NCI-H1436 treated with DMSO at 0.1 percent for 48 hours (cell line): ENCODE measurements at places on chromosomes 16 and 17.

- DNase-seq, result no peak
These were observed 262.7 kb upstream of the KCNJ16 start for GRCh38 chr17:69812240-69812837.

DNA sequence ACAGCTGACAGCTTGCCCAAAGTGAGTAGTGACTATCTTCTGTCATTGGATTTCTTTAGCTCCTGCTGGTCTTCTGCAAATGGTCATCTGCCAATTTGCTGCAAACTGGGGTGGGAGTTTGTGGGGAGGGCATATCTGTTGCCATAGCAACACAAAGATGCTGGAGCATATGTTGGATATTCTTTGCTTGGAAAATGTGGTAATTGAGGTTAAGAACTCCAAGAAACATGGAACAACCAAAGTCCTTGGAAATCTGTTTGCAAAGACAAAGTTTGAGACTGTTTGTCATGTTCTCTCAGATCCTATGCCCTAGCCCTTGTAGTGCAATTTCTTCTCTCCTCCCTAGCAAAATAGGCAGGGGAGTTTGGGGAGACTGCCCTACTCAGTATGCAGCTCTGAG lies 155.3 kb downstream of the PRKCB start:
- DNase-seq, result no peak

- no peak for DNase-seq
These were observed 45.9 kb downstream of the CDH13 start for GRCh38 chr16:82672676-82673075.

- no peak for DNase-seq
These were observed 5.4 kb downstream of the C17orf99 start for GRCh38 chr17:78151514-78152008.

DNA sequence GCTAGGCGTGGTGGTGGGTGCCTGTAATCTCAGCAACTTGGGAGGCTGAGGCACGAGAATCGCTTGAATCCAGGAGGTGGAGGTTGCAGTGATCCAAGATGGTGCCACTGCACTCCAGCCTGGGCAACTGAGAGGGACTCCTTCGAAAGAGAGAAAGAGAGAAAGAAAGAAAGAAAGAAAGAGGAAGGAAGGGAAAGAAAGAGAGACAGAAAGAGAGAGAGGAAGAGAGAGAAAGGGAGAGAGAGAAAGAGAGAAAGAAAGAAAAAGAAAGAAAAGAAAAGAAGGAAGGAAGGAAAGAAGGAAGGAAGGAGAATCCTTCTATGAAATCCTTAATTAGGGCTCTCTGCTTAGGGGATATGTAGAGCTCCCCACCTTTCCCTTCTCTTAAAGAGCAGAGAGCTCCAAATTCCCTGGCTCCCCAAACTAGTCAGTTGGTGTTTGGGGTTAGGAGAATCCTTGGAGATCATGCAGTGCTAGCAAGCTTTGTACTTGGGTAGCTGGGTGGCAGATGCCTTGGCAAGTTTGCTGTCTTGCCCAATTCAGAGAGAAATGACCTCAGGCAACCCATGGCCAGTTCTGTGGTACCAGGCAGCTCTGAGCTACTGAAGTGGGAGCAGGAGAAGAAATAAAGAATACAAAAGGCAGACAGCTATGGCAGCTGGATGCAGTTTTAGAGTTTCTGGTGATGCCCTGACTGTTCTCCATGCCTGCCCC lies 8.9 kb upstream of the HOXB13 start:
- DNase-seq, result no peak

DNA sequence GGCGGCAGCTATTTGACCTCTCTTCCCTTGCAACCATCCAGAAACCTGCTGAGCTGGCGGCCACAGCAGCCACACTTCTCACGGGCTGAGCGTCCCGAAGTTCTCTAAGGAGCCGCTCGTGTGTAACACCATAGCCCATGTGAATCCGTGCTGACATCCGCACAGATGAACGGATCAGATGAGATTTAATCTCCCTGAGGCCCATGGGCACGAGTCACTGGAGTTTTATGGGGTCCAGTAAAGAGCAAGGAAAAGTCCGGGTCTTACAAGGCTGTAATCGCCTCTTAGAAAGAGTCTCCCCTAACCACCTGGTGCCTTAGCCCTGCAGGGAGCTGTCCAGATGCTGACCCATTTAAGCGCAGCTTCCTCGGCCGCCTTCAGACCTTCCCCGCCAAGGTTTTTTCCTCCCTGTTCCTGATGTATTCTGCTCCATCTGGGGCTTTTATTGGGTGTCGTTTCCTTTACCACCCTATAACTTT lies 5.5 kb upstream of the CACNG5 start:
- no peak for DNase-seq

DNA sequence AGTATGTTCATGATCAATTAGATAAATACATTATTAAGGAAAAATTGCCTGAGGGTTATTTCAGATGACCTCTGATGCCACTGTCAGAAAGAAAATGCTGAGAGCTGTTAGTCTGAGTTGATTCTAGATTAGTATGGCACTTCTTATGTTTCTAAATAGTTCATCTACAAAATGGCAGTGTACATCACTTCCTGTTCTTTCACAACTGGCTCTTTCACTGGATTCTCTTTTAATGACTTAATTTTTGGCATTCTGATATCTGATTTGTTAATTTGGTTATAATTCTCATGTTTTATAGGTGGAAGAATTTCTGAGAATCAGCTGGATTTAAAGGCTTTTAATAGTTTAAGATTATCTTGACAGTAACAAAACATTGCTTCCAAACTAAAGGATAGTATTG lies 3.3 kb downstream of the TAOK1 start:
- DNase-seq, result no peak

GRCh38 chr17:78908426-78908825 lies 5.4 kb upstream of the CEP295NL start:
- no peak for DNase-seq

GRCh38 chr17:48426761-48427500 lies 3.1 kb downstream of the SKAP1 start:
- no peak for DNase-seq

DNA sequence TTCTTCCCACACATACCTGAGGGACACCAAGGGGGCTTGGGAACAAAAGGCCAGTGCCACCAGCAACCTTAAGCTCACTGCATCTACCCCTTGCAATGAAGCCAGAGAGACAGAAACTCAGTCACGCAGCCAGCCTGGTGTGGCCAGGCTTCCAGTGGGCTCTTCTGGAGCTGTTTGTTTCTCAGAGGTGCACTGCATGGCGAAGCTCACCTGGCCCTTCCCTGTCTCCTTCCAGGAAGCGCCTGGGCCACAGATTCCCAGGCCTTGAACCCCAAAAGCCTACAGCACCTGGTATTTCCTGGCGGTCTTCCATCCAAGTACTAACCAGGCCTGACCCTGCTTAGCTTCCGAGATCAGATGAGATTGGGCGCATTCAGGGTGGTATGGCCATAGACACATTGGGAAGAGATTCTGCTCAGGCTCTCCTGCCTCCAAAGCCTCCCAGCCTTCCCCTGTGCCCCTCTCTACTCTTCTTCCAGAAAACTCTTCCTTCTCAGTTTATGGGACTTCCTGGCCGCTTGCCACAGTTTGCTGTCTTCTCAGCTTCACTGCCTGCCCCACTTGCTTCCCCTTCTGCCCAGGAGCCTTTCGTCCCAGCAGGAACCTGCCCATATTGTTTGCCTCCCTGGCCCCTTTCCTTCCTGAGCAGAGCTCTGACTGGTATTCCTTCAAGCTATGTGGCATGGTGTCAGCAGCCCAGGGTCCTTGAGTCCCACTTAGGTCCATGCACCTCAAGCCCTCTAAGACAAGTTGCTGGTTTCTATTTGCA lies 1.6 kb downstream of the CISD3 start:
- DNase-seq, result no peak

DNA sequence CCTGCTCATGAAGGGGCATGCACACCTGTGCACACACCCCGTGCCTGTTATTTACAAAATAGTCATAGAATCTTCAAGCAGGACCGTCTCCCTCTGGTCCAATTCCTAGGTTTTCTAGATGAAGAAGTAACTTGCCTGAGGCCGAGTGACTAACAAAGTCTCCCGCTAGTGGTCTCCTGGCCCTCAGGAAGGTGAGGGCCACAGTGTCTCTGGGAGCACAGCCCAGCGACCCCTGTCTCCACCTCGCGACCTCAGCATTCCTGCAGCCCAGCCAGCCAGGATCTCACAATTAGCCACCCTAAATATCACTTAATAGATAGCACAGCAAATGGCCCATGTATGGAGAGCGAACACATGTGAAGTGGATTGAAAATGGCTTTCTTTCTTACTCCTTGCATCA lies 30.5 kb upstream of the CACNG1 start:
- DNase-seq, result no peak
